ENCODE measurements at places on chromosomes 7 and 10.

GRCh38 chr10:33352615-33353014 lies 18.1 kb upstream of the NRP1 start:
- DNase-seq, result no peak

GRCh38 chr7:155455132-155455693 lies 2.7 kb upstream of the EN2 start:
- no peak for DNase-seq

DNA sequence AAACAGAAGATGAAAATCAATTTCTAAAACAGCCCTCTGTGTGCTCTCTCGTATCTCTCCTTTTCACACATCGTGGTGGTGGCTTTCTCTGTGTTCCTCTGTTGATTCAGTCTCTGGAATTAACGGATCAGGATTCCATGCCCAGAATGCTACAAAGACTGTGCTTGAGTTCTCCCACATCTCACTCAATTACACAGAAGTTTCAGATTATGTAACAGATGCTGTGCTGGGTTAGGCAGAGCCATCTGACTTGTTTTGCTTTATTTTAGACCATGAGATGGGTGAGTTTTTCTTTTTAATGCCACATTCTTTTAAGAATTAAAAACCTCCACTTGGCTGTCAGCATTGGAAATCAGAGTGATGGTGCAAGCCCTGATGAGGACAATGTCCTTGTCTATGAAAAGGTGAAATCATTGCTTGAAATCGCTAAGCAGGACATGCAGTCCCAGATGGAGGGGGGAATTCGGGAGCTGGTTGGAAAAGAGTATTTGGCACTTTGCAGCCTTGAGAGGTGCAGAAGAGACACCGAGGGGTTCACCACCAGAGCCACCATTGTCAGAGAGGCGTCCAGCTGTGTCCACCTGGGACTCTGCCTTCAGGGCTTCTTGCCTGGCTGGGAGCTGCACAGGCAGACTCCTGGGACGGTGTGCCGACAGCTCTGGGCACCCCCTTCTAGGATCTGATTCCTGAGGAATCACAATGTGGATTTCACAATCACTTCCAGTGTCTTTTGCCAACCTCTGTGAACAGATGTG lies 80.4 kb downstream of the EGFR start:
- no peak for DNase-seq

- DNase-seq, result no peak
Measured at GRCh38 chr7:136061433-136061832, 84.3 kb upstream of the MTPN start.

- no peak for DNase-seq
Measured at GRCh38 chr10:49304137-49304536, 5.2 kb downstream of the C10orf71 start.

DNA sequence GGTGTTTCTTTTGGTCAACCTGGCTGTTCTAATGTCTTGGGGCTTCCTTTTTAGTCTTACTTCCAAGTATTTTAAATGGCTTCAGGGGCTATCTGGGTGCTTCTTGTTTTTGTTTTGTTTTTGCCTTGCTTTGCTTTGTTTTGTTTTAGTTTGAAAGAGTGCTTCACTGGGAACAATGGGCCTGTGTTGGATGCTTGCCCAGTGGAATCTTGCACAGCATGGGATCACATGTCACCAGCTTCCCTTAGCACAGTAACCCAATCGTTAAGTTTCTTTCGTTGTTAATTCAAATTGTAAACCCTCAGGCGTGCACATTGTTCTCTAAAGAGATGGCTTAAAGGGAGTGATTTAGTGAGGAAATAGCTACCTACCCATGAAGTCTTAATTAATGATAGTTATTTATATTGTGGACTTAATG lies 8.9 kb downstream of the COL17A1 start:
- no peak for DNase-seq

DNA sequence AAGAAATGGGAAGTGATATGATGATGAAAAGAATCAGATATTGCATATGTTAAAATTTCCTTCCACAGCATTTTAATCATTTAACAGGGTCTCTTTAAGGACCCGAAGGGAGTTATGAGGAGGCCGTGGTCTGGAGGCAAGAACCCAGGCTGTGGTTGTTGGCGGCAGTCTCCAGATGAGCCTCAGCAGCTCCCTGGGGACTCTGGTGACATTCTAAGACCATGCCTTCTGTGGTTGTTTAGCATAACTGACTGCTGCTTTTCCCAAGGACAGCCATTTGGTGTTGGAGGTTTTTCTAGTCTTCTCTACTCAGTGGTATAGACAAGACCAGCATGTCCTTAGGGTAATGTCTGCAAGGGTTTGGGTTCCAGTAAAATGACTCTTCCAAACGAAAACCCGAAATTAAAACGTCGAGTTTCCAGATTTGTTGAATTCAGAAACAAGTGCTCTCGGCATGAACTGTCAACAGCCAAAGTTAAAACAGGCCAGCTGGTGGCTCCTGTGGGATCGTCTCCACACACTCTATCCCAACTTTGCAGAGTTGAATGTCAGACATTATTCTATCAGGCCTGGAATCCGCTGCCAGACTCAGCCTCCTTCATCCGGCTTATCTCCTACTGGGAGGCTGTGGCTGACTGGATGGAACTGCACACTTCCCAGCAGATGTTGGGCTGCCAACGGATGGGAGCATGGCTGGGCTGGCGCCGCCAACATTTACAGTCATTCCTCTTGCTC lies 183.1 kb downstream of the TAX1BP1 start:
- DNase-seq, result no peak

- DNase-seq, result no peak
Measured at GRCh38 chr7:157509226-157509625, 172.4 kb downstream of the DNAJB6 start.

- no peak for DNase-seq
Measured at GRCh38 chr10:124541076-124541903, 79.7 kb downstream of the LHPP start.

DNA sequence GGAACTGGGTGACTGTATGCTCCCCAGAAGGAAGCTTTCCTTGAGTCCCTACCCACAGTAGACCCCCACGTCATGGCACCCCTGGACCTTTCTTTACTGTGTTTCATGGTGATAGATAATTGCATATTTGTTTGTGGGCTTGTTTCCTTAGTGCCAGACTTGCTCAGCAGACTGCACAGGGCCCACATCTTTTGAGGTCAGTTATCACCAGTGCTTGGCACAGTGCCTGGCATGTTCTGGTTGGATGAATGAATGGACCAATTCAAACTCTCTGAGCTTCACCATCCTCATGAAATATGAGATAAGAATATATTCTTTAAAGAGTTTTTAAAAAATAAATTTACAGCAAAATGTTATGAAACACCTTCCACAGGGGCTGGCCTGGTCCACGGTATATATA lies 78.4 kb upstream of the EMX2 start:
- no peak for DNase-seq

- DNase-seq, result no peak
Measured at GRCh38 chr10:12954866-12955265, 46.6 kb downstream of the CCDC3 start.

DNA sequence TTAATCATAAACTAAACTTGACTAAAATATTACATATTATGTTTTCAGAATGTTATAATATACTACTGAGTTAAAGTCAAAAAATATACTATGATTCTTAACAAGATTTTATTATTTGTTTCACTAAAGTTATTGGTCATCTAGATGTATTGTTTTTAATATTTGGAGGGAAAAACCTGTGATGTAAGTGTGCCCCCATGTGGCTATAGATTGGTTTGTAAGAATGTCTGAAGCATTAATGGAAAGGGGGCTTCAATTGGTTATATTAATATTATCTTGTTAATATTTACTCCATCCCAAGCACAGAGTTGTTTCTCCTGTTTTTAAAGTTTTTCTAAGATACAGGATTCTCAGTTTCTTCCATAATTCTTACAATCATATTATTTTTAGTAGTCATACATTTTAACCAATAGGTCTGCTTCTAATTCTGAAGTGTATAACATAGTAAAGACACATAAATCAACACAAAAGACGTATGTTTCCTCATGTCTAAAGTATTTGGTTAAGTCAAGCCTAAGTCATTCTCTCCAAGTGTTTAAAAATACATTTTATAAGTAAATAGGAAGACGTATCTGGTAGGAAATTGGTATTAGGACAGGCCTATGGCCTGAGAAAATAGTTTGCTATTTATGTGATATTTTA lies 58.0 kb downstream of the GNAT3 start:
- DNase-seq, result no peak

DNA sequence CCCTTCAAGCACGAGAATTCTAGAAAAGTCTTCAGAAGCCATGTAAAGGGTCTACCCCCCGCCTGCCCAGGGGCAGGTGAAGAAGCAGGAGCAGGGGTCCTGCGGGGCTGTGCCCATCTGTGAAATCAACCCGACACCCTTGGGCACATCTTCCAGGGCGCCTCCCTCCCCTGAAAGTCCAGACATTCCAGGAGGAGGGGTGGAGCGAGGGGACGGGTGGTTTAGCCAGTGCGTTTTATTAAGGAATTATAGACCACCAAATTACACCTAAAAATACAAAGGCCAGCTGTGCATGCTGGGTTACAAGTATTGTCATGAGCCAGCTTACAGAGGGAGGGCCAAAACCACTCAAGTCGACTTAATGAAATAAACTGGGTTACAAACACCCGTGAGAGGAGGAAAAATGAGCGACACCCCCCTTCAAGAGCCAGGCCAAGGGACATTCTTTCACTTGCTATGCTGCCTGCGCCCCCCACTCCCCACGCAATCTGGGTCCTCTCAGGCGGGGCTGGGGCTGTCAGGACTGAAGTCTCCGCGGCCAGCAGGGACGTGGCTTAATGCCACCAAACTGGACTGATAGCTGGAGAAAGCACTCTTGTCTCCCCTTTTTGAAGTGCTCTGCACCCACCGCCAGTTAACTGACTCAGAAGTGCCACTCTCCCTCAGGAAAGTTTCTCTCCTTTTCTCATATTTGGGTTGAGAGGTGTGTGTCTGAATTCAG lies 360.3 kb downstream of the FRMD4A start:
- no peak for DNase-seq

GRCh38 chr7:30154111-30154587 lies 19.4 kb downstream of the MTURN start:
- no peak for DNase-seq

GRCh38 chr7:107926481-107926880 lies 35.5 kb downstream of the DLD start:
- no peak for DNase-seq

- no peak for DNase-seq
Measured at GRCh38 chr10:33899578-33900531, 565.4 kb upstream of the NRP1 start.

GRCh38 chr10:71978988-71979691 lies 14.9 kb downstream of the CHST3 start:
- DNase-seq, result no peak

DNA sequence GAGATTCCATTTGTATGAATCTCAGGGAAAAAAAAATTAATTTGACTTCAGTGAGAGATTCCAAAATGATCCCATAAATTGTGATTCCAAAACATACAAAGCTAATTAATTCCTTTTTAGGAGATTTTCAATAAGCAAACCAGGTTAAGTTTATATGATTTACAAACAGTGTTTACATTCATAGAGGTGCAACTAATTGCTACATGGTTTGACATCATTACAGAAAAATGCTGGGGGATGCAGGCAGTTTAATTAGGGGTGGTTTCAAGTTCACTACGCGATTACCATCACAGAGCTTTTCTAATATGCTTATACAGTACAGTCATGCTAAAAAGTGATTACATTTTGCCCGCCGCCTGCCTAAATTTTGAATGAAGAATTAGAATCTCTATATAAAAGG lies 143.2 kb upstream of the MGMT start:
- no peak for DNase-seq

GRCh38 chr7:151408839-151409666 lies 785 bp downstream of the WDR86 start:
- DNase-seq, result no peak

GRCh38 chr7:3974329-3974728 lies 673.3 kb downstream of the SDK1 start:
- no peak for DNase-seq

DNA sequence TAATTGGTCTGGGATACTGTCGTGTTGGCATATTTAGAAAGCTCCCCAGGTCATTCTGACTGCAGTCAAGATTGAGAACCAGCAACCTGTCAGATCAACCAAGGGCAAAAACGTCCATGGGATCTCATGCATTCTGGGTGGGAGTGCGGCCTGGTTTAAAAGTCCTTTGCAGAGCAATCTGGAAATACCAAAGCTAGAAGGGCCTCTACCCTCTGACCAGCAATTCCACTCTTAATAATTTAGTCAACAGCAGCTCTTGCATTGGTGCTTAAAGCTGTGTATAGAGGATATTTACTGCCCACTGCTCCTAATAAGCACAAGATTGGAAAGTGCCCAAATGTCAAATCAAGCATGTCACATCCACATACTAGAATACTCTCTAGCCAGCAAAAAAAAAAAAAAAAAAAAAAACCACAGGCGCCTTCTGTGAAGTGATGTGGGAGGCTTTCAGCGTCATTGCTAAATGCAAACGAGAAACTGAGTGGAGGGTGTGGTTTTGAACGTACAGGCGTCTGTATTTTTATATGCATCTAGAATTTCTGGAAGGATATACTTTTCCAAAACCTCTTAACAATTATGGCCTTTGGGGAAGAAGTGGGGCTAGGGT lies 44.8 kb upstream of the HSPA12A start:
- DNase-seq, result no peak

DNA sequence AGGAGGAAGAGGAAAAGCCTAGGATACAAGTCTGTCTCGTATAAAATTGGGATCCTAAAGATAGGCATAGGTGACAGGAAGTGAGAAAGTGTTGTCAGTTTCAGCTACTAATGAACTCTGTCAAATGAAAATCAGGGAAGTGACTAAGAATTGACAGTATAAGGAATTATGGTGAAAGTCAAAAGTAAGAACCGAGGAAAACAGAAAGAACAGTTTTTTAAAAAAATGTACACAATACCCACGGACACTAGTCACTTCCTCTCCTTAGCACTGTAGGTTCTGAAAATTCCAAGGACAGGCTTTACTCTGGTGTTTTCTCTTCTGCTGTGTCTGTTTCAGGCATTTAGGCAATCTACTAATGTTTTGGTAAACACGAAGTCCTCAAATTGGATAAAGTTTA lies 42.3 kb downstream of the ATAD1 start:
- no peak for DNase-seq

DNA sequence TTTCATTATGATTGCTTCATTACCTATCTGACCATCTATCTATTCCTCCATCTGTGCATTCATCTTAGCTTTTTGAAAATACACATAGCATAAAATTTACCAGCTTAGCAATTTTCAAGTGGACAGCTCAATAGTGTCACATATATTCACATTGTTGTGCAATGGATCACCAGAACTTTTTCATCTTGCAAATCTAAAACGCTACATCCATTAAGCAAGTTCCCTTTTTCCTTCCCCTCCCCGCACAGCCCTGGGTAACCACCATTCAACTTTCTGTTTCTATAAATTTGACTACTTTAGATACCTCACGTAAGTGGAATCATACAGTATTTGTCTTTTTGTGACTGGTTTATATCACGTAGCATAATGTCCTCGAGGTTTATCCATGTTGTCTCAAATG lies 78.0 kb upstream of the ADRB1 start:
- DNase-seq, result no peak

GRCh38 chr10:132466520-132467463 lies 69.8 kb downstream of the PWWP2B start:
- DNase-seq, result no peak

- no peak for DNase-seq
Measured at GRCh38 chr7:113209449-113210203, 91.3 kb upstream of the SMIM30 start.

GRCh38 chr7:81415181-81415580 lies 354.7 kb downstream of the HGF start:
- DNase-seq, result no peak

GRCh38 chr7:148334959-148335577 lies 255.5 kb upstream of the C7orf33 start:
- DNase-seq, result no peak

Data from esophagus squamous epithelium (tissue), 5 donors.